Mucosa of descending colon (tissue), 3 donors: ENCODE measurements at places on chromosomes 5 and 9.
A peak's percentile ranks its signal among the peaks of the same experiment; 100 is the strongest.

- no peak for DNase-seq
Measured at GRCh38 chr9:83435301-83435700, 102.9 kb downstream of the FRMD3 start.

- no peak for DNase-seq
Measured at GRCh38 chr9:130780415-130780814, 54.6 kb upstream of the ABL1 start.

GRCh38 chr5:23437011-23437410, 70.4 kb upstream of the PRDM9 start:
- DNase-seq = no peak

- DNase-seq = no peak
Measured at GRCh38 chr9:16316456-16316855, 554.0 kb downstream of the BNC2 start.

DNA sequence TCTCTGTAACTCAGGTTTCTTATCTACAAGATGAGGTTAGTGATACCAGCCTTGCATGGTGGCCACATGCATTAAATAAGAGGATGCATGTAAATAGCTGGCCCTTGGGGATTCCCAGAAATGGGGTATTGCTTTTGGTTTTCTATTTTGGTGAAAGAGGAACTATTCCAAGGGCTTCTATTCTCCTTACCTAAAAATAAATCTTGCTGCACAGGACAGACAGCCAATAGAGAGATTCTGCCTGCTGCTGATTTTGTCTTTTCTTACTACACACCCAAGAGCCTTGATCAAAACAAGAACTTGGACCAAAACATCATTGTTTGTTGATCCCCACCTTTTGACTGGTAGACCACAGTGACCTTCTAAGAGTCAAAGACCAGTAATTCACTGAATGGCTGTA, 161.8 kb downstream of the PJA2 start:
- no peak for DNase-seq

DNA sequence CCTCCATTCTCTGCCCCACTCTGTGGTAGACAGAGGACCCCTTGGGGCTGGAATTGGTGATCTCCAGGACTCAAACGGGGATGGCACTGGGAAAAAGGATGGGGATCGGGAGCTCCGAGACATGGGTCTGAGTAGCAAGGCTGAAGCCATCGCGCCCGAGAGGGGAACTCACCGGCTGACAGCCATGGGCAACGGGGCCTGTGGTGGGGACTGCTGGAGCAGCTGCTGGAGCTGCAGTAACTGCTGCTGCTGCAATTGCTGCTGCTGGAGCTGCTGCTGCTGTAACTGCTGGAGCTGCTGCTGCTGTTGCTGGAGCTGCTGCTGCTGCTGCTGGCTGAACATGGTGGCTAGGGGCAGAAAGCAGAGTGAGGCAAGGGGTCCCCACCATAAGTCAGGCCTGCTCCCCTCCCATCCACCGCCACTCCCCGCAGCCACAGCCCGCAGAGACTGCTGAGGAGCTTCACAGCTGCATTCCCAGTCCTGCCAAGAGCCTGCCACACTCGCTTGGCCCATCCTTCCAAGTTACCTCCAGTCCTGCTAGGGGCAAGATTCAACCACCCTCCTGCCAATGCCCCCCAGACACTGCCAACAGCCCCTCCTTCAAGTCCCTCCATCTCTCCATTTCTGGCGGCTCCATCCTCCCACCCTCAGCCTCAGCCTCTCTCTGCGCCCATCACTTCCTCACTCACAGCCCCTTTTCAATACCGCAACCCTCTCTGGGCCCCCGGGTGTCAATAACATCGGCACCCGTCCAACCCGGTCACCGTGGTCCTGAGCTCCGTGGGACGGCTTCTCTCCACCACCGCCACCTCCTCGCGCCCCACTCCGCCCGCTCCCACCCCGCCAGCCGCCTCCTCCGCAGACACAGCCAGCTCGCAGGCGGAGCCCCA, 611 bp downstream of the CIZ1 start:
- peak; percentile 44 for DNase-seq

- DNase-seq = no peak
Measured at GRCh38 chr5:1538741-1539392, 15.1 kb upstream of the LPCAT1 start.

GRCh38 chr5:36696059-36696673, 89.8 kb downstream of the SLC1A3 start:
- peak; percentile 56 for DNase-seq

DNA sequence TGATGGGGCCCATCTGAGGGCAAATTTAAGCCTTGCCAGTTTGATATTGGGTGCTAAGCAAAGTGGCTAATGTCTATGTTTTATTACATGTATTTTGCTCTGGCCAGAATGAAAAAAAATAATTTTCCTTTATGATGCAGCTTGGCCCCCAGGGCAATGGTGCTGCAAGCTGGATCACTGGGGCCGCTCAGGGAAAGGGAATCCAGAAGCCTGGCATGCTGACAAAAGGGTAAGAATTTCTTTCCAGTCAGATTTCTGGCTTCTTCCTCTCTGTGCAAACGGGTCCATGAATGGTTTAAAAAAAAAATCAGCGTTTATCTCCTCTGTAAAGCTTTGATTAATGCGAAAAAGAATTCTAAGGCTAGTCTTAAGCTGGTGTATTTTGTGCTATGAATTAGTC, 138.4 kb downstream of the MAPKAP1 start:
- DNase-seq = no peak

DNA sequence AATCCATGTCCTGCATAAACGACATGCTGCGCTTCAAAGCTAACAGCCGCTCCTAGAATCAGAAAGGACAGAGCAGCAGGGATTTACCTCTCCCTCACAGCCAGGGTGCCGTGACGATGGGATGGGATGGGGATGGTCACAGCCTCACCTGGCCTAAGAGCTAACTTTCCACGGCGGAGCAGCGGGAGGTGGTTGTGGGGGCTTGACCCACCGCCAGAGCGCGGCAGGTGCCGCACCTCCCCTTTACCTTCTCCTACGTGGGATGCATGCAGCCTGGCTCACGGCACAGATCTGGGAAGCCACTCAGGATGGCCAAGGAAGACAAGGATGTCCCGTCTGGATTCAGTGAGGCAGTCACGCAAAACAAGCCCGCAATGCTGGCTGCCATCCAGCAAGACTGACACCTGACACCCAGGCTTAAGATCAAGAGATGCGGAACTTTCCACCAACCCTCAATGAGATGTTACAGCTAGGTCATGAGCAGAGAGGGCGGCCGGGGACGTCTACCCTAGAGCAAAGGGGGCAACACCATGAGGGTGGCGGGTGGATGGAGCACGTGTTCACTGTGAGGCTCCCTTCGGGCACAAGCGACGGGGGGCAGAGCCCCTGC, 5.8 kb downstream of the BRD9 start:
- no peak for DNase-seq

DNA sequence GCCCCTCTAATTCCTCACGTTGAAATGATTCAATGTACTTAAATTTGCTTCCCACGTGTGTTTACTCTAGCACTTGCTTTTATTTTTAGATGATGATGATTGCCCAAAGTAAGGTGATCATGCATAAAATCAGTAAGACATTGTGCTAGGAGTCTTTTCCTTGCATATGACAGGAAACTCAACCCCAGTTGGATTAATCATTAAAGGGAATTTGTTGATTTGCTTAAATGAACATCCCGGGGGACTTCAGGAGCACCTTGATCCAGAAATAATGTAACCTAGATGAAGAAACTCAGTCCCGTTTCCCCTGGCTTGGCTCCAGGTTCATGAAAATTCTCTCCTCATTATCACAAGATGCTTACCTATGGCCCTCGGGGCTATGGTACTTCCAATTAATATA, 106.1 kb upstream of the STC2 start:
- no peak for DNase-seq

GRCh38 chr5:172414531-172415361, 39.6 kb downstream of the SH3PXD2B start:
- no peak for DNase-seq

- DNase-seq = peak; percentile 45
Measured at GRCh38 chr5:59562756-59563389, 330.7 kb downstream of the PDE4D start.

DNA sequence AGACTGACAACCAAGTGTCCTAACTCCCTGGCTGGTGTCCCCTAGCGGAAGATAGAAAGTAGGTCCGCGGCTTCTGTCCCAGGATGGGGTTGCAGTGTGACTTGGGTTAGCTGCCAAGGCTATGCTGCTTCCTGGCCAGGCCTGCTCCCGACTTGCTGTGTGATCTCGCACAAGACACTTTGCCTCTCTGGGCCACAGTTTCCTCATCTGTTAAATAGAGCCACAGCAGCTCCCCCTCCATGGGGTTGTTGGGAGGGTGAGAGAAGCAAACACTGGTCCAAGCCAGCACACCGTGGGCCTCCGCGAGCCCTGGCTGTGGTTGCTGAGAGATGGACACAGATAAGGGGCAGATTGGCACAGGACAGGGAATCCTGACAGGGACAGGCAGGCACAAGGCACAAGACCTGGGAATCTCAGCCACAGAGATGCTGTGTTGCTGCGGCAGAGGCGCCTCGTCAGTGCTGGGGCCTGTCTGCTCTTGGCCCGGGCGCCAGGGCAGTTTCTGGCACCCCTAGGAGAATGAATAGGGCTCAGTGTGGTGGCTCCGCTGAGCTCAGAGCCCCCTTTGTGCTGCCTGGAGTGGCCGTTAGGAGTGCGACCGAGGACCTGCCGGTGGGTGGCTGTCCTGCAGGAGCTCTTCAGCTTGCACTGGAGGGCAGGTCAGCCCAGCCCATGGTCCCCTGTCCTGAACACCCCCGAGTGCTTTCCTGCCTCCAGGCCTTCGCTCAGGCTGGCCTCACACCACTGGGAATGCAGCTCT, 1.8 kb upstream of the SH2D3C start:
- no peak for DNase-seq
